ENCODE measurements at places on chromosomes 4 and X. TPM values are rescaled to one million over a fixed set of nuclear protein-coding genes. Genes with fewer than 3 reads are reported as not detected.

Gene ELF2
- 36.1 TPM for total RNA-seq

Gene OTC
- total RNA-seq = not detected

- DNase-seq = peak; percentile 6
These were observed 166.4 kb upstream of the AFF2 start for GRCh38 chrX:148333989-148334388.

DNA sequence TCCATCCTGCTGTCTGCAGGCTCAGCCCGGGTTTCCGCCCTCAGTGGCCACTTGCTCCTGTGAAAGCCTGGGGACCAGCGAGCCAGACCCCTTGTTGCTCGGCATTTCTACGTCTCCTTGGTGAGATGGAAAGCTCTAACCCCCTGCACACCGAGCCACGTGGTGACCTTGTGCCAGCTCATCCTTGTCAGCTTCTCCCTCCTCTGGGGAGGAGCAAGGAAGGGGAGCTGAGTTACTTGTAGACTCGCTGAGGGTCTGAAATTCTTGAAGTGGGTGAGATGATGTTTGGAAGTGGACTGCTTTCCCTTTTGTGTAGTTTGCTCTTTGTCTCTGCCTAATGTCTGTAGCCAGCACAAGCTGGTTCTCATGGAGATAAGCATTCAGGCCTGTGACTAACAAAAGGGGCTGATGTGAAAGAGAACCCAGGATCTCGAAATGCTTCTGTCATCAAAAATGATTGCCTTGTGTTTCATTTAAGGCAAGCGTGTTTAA, 29.3 kb downstream of the RGS12 start:
- DNase-seq = no peak

DNA sequence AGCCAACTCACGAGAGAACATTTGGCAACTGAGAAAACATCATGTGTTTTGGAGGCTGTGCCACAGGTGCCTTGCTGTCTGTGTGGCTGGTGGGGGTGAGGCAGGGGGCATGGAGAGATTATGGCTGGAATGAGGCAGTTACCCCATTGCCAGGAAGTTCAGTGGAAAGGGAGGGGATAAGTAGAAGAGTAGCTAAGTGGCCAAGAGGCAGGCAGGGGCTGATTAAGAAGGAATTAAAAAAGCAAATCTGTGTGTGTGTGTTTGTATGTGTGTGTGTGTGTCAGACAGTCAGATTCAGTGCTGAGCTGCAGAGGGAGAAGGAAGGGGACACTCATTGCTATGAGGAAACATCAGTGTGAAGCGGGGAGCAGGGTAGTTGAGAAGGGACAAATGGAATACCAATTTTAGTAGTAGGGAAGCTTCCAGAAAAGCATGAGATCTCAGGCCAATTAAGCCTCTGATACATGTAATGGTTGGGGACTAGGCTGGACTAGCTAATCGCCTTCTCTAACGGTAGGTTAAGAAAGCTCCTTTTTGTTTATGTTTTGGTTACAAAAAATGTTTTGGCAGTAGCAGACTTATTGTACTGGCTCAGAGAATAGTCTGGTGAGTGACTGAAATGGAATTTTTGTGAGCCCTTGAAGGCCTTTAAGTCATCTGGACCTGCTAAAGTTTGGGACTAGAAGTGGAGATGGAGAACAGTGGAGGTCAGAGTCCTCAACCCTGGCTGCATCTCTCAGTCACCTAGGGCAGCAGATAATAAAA, 18.5 kb downstream of the TMEM164 start:
- peak; percentile 64 for DNase-seq

DNA sequence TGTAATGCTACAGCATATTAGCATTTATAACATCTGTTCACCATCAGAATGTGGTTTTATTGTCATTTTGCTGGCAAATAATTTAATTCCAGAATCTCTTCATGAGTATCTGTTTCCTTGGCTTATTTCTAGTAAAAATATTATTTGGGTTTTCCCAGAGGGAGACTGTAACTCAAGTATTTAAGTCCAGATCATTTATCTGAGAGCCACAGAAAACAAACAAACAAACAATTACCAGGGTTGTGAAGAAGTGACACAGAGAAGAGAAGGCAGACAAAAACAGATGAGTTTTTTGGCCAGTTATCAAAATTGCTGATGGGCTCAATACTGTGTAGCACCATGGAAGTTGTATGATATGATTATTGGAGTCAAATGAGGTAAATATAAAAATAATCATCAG, 515.1 kb downstream of the TECRL start:
- no peak for DNase-seq

All from endothelial cell of umbilical vein (primary cell).